CD4-positive, alpha-beta T cell treated with Interleukin-15 for 1 hour (primary cell): ENCODE measurements at places on chromosomes 16 and 17.

DNA sequence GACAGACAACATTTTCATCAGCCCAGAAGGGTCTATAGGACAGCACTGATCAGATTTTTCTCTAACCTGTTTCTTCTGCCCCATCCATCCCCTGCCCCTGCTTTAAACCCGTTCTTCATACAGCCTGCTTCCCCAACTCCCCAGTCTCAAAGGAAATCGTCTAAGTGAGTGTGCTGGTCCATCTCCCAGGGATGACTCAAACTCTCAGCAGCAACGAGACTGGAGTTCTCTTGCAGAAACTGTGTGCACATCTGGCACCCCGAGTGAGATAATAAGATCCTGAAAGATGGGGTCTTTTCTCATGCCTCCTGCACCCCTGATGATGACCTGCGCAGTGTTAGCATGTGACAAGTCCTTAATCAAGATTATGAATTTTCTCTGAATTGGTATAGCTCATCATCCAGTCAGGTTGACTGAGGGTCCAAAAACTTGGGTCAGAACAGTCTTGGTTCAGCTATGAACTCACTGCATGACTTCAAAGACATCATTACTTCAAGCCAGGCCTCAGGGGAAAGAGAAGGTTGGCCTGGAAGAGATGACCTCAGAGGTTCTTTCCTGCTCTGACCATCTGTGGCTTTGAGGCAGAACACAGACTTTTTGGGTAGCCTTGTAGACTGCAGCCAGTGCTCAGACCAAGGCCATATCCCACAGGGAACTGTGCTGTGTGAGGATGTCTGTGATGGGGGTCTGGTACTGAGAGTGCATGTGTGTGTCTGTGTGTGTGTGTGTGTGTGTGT is 117.9 kb downstream of the SPACA3 start:
- DNase-seq, result no peak

DNA sequence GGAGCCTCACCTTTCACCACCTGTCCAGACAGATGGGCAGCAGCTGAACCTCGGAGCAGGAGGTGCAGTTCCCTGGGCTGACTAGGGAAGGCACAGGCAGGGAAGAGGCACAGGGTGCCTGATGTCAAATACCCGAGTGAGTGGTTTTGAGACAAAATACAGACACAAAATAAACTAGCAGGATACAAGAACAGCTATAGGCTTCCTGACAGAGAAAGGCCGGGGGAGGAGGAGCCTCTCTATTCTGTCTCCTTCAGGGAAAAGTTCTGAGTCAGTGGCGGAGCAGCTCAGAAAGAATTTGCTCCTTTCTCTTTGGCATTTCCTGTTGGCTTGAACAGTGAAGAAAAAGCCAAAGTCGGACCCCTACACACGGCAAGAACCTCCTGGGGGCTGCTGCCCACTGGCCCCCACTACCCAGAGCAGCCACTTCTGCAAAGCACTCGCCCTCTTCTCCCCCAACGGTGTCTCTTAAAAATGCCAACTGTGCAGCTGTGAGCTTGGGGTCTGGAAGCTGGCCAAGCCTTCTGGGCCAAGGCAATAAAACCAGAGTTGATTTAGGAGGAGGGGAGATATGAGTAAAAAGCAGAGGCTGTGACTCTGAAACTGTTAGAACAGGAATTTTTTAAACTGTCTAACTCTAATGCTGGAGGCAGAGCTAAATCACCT is 14.4 kb upstream of the FAAP100 start:
- no peak for DNase-seq

GRCh38 chr17:45436161-45436560 is 3.5 kb upstream of the ARHGAP27 start:
- no peak for DNase-seq

DNA sequence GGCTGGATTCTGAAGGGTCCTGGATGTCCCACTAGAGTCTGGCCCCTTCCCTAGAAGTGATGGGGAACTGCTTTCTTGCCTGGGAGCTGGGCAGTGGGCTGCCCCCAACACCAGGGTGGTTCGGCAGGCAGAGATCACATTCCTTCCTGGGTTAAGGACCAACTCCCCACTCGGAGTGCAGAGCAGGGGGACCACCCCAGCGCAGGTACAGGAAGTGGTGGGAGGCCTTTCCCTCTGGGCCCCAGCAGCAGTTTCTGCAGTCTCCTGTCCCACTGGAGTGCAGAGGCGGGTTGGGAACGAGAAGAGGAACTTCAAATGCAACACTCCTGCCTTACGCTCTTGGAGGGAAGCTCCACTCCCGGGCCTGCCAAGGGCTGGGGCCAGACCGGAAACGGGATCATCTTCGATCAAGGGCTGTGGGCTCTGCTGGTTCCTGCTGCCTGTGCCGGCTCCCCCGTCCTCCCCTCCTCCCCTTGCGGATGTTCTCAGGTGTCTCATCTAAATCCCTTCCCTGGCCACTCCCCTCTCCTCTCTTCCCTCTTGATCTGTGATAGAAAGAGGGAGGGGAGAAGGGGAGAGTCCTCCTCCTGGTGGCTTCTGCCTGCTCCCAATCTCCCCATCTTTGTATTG is 9.0 kb upstream of the NGFR start:
- no peak for DNase-seq
